ENCODE measurements at places on chromosomes 5 and 9.
A peak's percentile ranks its signal among the peaks of the same experiment; 100 is the strongest.

DNA sequence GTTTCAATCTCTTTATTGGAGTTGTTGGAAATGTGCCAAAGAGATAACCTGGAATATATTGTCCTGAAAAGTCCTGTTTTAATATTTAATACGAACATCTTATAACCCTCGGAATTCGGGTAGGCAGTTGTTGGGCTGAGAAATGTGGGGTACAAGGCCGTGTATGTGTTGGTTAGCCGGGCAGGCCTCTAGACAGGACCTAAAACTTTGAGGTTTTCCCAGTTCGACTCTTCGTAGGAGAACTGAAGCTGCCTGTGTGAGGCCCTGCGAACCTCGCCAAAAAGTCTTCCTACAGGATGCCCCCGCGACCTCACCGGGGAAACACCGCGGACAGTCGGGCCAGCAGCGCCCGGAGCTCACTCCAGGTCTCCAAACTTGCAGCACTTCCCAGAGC, 583 bp upstream of the TJP2 start:
- DNase-seq, result peak; percentile 75

DNA sequence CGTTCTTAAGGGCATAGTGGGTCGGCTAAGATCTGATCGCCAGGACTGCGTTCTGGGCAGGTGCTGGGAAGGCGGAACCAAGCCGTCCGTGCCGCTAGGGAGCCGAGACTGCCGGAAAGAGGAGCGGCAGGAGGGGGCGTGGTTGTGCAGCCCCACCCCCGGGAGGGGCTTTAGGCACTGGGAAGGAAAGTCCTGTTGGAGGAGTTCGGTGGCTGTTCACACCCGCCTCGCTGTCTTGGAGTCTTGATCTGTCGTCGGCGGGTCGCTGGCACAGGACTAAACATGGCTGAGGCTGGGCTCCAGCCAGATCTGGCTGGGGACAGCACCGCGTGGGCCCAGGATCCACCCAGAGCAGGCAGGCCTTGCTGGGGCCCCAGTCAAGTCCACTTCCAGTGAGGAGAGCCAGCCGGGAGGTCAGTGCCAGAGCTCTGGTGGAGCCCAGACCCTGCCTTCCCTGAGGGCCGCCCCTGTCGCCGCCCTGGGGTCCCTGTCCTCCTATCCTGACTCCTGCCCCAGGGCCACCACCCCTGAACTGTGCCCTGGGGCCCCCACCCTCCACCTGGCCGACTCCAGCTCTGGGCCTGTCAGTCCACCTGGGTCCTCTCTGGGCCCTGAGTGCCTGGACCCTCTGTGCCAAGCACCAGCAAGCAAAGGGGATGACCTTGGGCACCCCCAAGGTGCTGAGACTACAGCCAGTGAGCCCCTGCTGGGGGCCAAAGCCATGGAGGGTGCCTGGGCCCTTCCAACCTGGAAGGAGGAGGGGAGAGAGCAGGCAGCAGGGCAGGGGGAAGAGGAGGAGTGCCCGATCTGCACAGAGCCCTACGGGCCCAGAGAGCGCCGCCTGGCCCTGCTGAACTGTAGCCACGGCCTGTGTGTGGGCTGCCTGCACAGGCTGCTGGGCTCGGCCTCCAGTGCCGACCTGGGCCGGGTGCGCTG, 4.5 kb downstream of the RNF208 start:
- DNase-seq, result no peak

DNA sequence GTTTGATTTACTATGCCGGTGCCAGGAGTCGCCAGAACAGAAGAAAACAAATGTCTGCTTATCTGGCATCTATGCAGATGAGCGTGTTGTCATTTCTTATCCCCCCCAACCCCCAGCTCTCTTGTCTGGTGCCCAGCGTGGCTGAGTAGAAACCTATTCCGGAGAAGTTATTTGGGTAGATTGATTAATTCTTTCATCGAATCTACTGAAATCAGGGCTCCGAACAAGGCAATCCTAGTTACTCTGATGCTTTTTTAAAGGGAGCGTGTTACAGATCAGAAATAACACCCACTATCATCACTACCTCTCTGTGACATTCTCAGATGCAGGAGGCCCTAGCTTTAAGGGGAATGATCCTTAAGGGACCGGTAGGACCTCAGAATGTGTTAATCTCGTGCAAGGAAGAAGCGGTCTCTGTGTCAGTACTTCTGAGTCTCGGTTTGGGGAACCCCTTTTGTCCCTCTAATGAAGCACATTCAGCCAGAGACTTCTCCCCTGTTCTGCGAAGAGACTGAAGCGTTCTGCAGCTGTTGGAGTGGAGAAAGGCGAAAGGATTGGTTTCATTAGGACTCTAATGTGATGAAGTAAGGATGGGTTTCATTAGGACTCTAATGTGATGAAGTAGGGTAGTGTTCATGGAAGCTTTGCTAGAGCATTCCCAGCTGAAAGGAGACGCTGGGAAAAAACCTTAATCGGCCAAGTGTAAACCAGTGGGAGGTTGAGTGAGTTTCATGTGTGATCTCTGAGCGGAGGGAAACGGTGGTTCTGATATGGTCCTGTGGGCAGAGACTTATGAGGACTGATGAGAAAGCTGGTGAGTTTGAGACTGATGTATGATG, 1.5 kb downstream of the PIP5K1B start:
- DNase-seq, result peak; percentile 69

DNA sequence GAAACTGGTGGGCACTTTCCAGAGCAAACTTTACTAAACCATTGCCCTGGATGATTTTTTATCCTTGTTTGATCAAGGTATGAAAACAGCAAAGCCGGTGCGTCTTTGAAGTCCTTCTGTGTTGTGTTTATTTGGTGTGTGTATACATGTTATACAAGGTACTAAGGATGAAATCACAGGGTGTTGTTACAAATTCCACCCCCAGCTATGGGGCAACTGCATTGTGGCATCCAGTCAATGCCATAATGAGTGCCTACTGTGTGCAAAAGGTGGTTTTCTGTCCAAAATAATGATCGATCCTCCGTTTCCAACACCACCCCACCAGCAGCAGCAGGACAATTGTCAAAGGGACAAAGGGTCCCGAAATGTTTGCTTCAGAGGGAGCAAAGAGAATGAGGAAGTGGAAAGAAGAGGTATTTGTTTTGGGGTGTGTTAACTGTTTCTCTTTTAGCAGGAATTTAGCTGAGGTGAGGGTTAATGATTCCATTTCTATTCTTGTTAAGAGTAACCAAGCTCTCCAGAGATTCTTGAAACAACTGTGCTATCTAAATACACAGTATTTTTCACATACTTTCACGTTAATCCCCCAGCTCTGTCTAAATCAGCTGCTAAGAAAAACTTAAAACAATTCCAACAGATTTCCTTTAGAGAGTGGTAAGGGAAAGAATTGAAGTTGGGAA, 568.7 kb upstream of the KLF4 start:
- DNase-seq, result no peak

DNA sequence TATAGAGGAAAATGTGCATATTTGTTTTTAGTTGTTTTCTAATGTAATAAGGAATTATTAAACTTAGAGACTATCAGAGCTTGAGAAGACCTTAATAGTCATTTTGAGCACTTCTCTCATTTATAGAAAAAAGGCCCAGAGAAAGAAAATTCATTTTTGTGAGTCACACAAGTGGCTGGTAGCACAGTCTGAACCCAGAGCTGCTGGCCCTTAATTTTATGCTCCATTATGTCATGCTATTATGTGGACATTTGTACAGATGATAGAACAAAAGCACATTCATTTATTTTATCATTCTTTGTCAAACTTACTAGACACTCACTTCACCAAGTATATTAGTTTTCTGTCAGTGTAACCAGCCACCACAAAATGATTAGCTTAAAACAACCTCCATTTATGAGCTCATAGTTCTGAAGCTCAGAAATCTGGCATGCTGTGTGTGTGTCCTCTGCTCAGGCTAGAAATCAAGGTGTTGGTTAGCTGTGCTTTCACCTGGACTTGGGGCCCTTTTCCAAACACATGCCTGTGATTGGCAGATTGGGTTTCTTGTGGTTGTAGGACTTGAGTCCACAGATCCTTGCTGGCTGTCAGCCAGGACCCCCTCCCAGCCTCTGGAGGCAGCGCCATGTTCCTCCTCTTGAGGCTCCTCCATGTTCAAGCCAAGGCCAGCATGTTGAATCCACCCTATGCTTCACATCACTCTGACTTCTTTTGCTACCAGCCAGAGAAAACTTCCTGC, 188.9 kb downstream of the ARHGAP26 start:
- DNase-seq, result no peak

- no peak for DNase-seq
These were observed 232.8 kb downstream of the NR2F1-AS1 start for GRCh38 chr5:93348231-93348630.

GRCh38 chr5:90613459-90613858, 54.9 kb downstream of the ADGRV1 start:
- no peak for DNase-seq

GRCh38 chr9:130627051-130627450, 37.3 kb upstream of the PRDM12 start:
- DNase-seq, result no peak

- DNase-seq, result no peak
These were observed 299.9 kb downstream of the SPOCK1 start for GRCh38 chr5:137199201-137199600.

DNA sequence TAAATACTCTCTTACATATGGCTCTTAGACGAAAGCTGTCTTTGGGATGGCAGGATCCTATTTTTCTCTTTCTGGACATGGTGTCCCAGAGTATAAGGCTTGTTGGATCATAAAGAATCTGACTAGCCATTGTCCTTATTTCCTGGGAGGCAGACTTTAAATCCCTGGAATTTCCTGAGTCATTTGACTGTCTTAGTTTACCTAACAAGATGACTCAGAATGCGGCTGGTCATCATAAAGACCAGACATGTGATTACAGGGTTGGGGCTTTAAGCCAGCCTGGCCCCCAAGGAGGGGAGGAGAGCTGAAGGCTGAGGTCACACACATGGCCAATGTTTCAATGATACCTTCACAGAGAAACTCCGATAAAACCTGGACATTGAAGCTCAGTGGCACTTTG, 37.2 kb downstream of the FAM240B start:
- no peak for DNase-seq

DNA sequence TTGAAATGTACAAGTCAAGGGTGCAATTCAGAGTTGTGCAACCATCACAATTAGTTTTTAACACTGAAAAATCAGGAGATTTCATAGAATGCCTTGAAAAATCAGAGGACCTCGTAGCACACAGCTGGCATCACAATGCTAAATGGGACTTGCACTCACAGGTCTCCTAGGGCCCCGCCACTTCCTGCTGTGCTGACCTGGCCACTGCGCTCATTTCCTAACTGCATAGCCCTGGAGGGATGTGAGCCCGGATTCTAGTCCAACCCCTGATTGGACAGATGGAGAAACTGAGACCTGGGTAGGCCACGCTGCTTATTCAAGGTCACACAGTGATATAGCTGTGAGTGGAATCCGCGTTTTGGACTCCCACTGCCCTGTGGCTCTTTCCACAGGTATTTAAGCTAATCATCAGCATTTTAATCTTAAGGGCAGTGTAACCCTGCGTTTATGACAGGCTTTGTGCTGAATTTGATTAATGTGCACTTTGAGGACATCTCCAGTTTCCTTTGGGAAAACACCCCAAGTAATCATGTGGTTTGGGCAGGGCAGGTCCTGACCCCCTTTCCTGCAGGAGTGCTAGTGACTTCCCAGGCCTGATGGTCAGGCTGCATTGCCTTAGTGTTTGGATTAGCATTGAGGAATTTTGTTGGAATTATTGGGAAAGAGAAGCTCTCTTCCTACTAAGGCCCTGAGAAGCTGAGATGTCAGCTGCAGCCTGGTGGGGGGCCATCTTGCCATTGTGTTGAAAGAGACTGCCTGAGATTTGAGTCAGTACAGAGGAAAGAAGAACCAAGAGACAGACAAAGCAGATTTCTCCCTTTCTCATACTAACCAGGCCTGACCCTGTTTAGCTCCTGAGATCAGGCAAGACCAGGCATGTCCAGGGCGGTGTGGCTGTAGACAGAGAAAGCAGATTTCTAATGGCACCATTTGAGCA, 36.2 kb downstream of the STC2 start:
- DNase-seq, result no peak

DNA sequence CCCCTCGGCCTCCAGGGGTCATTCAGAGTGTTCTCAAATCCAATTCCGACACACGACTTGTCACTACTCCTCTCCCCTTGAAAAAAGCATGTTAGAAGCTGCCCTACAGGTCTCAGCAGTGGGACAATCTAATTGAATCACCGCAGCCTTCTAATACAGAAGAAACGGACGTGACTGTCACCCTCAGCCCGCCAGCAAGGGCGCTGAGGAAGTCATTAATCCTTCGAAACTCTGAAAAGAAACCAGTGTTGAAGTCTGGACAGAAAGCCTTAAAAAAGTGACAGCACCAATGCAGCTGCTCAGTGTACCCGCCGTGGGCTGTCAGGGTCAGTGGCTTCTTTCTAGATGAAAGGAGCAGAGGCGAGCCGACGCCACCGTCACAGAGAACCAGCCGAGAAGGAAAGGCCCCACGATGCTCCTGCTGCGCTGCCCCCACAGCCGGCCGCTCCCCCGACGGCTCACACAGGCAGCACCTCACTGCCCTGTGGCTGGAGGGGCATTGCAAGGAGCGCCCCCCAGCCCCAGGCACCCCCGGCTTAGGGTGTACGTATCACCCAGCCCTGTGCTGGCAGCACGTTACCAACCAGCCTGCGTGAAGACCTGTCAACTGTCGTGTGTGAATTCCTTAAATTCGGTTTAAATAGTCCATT, 5.7 kb downstream of the BRD3OS start:
- DNase-seq, result no peak

- DNase-seq, result no peak
These were observed 12.6 kb downstream of the ERP44 start for GRCh38 chr9:100086097-100086635.

All from retina (tissue), 1 donor.